ENCODE measurements at places on chromosomes 4 and X. TPM values are rescaled to one million over a fixed set of nuclear protein-coding genes. Genes with fewer than 3 reads are reported as not detected.

GRCh38 chrX:18133605-18134004 lies 87.1 kb downstream of the BEND2 start:
- H3K27me3 ChIP-seq: no peaks in the 10 kb centered on the region
- no peak overlapping the region for H3K27ac ChIP-seq
- H3K4me3 ChIP-seq: no peak overlapping the region
- no peaks in the 10 kb centered on the region for H3K36me3 ChIP-seq

DNA sequence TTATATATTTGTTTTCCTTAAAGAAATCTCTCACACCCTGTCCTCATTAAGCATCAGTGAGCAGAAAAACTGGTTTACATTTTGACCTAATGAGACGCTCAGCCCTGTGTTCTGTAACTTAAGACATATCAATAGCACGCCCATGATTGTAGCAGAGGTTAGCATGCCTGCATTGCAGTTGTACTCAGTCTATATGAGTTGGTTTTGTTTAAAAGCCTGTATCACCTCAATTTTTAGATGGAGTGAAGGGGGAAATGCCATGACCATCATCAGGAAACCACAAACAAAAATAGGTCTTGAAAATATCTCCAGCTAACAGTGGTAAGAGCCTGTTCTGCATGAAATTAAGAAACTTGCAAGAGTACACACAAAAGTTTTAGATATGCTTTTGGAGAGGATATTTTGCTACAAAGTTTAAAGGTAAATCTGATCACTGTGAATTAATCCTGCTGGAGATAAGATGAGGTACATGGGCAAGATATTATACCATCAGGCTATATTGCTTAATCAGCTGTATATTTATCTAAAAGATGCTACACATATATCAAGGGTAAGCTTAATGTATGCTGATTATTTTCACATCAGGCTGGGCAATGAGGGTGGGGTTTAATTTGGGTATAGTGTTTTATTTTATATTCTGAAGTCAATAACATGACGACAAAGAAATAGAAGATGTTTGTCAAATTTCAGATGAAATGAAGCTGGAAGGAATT lies 13.1 kb upstream of the COQ2 start:
- H3K36me3 ChIP-seq: peaks cover 37% of the 10 kb centered on the region
- no peaks in the 10 kb centered on the region for H3K4me1 ChIP-seq
- no peak for DNase-seq
- H3K27me3 ChIP-seq: no peaks in the 10 kb centered on the region
- H3K27ac ChIP-seq: no peak overlapping the region

DNA sequence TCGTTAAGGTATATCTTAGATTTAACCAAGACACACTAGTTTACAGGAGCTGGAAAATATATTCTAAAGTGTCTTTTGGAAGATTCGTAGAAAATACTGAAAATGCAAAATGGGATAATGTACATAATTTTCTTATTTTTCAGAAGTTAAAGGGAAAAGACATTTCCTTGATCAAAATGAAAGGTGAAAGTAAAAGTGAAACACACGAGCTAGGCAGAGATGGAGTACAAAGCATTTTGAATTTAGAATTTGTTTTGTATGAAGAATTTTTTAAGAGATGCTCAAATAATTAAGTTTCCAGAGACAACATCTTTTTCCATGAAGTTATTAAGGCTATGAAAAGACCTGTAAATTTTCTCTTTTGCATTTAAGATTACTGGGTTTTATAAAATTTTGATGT lies 2192.6 kb upstream of the AGA start:
- no peaks in the 10 kb centered on the region for H3K27me3 ChIP-seq
- no peaks in the 10 kb centered on the region for H3K36me3 ChIP-seq
- no peak for DNase-seq
- H3K4me3 ChIP-seq: no peak overlapping the region

DNA sequence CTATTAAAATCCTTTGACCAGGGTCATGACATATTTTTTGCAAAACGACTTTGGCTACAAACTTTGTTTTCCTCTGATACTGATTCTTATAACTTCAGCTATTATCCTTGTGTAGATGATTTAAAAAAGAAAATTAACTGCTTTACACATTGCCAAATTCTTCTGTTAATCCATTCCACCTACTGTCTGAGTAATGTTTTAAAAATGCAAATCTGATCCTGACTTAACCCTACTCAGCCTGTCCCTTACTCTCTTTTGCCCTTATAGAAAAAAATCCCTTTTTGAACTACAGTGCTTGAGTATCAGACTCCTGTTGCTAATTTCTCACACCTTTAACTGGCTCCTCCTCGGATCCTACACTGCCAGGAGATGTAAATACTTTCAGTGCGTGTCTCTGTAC lies 723.1 kb downstream of the ADGRL3 start:
- no peaks in the 10 kb centered on the region for H3K36me3 ChIP-seq
- H3K4me1 ChIP-seq: no peaks in the 10 kb centered on the region
- H3K27me3 ChIP-seq: no peaks in the 10 kb centered on the region
- H3K27ac ChIP-seq: no peak overlapping the region

- no peak overlapping the region for H3K4me3 ChIP-seq
- no peaks in the 10 kb centered on the region for H3K36me3 ChIP-seq
- no peaks in the 10 kb centered on the region for H3K4me1 ChIP-seq
- no peaks in the 10 kb centered on the region for H3K27me3 ChIP-seq
- no peak overlapping the region for H3K27ac ChIP-seq
- DNase-seq: peak; percentile 43
These were observed 33.7 kb upstream of the MSL3 start for GRCh38 chrX:11724122-11725017.

GRCh38 chrX:65723706-65724105 lies 56.3 kb downstream of the MSN start:
- H3K27me3 ChIP-seq: no peaks in the 10 kb centered on the region
- peaks cover 27% of the 10 kb centered on the region for H3K36me3 ChIP-seq
- DNase-seq: peak; percentile 79
- H3K4me1 ChIP-seq: peaks cover 68% of the 10 kb centered on the region
- H3K4me3 ChIP-seq: peak overlapping the region; percentile 44

GRCh38 chr4:151887031-151887815 lies 126.4 kb upstream of the GATB start:
- H3K36me3 ChIP-seq: no peaks in the 10 kb centered on the region
- H3K27me3 ChIP-seq: no peaks in the 10 kb centered on the region
- H3K27ac ChIP-seq: no peak overlapping the region
- DNase-seq: no peak

DNA sequence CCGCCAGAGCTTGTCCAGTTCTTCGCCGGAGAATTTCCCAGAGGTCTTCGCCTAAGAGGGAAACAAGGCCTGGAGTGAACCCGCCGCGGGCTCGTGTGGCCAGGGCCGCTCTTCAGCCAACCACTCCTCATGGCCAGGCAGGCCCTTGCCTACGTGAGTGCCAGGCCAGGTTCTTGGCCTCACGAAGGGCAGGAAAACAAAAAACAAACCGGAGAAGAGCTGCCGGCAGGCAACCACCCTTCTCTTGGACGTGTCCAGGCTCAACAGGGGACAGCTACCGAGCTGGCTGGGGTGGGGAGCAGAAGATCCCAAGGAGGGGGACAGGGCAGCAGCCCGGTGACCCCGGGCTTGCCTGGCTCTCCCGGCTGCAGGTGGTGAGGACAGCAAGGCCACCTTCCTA lies 13.3 kb downstream of the LRPAP1 start:
- H3K4me1 ChIP-seq: no peaks in the 10 kb centered on the region
- H3K27me3 ChIP-seq: no peaks in the 10 kb centered on the region
- peaks cover 87% of the 10 kb centered on the region for H3K36me3 ChIP-seq

GRCh38 chr4:8105306-8106100 lies 53.1 kb downstream of the ABLIM2 start:
- no peak overlapping the region for H3K27ac ChIP-seq
- no peak overlapping the region for H3K4me3 ChIP-seq
- no peak for DNase-seq

- no peak overlapping the region for H3K27ac ChIP-seq
- H3K36me3 ChIP-seq: no peaks in the 10 kb centered on the region
- peaks cover 4% of the 10 kb centered on the region for H3K4me1 ChIP-seq
- H3K4me3 ChIP-seq: no peak overlapping the region
- no peak for DNase-seq
These were observed 1.1 kb upstream of the HELT start for GRCh38 chr4:185016946-185017758.

DNA sequence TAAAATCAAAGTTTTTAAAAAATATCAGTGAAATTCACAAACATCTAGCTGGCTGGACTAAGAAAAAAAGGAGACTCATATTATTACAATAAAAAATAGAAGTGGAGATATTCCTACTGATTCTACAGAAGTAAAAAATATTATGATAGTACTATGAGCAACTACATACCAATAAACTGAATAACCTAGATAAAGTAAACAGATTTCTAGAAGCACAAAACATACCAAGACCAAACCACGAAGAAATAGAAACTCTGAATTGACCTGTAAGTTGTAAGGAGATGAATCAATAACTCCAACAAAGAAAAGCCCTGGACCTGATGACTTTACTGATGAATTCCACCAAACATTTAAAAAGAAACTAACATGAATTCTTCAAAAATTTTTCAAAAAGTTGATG lies 867.3 kb downstream of the PCDH18 start:
- H3K27me3 ChIP-seq: no peaks in the 10 kb centered on the region
- DNase-seq: no peak
- H3K27ac ChIP-seq: no peak overlapping the region
- H3K4me3 ChIP-seq: no peak overlapping the region
- H3K4me1 ChIP-seq: no peaks in the 10 kb centered on the region

- peak overlapping the region; percentile 68 for H3K27ac ChIP-seq
- no peak for DNase-seq
- H3K27me3 ChIP-seq: no peaks in the 10 kb centered on the region
- peaks cover 84% of the 10 kb centered on the region for H3K36me3 ChIP-seq
- peaks cover 51% of the 10 kb centered on the region for H3K4me1 ChIP-seq
These were observed 61.7 kb downstream of the HADH start for GRCh38 chr4:108051343-108051742.

DNA sequence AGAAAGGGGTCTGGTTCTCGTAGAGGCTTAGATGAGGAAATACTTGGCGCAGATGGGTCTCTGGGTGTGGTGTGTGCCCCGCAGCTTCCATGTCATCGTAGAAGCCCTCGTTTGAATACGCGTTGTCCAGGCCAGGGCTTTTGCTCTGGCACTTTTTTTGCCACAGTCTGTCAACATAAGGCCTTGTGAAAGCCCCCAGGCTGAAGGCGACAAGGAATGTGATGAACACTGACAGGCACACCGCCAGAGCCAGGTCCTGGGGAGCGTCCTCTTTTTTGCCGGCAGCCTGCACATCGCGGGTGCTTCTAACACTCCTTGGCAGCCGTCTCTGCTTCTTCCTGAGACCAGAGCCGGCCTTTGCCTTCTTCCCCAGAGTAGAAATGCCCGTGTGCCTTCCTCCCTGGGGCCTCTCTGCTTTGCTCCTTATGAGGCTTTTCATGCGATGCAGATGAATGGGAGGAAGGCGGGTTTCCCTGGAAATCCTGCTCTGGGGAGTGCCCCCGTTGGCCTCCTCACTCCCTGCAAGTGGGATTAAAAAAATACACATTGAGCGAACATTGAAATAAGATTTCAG lies 24.4 kb downstream of the LRRC66 start:
- no peak for DNase-seq
- H3K4me3 ChIP-seq: no peak overlapping the region
- no peaks in the 10 kb centered on the region for H3K4me1 ChIP-seq
- no peaks in the 10 kb centered on the region for H3K27me3 ChIP-seq
- H3K36me3 ChIP-seq: no peaks in the 10 kb centered on the region

GRCh38 chrX:9498236-9498635 lies 33.4 kb downstream of the TBL1X start:
- H3K36me3 ChIP-seq: peaks cover 14% of the 10 kb centered on the region
- no peak overlapping the region for H3K4me3 ChIP-seq
- no peaks in the 10 kb centered on the region for H3K27me3 ChIP-seq
- no peak overlapping the region for H3K27ac ChIP-seq

GRCh38 chr4:10521424-10521823 lies 64.2 kb upstream of the ZNF518B start:
- DNase-seq: no peak
- no peaks in the 10 kb centered on the region for H3K4me1 ChIP-seq
- no peaks in the 10 kb centered on the region for H3K27me3 ChIP-seq
- H3K36me3 ChIP-seq: no peaks in the 10 kb centered on the region

DNA sequence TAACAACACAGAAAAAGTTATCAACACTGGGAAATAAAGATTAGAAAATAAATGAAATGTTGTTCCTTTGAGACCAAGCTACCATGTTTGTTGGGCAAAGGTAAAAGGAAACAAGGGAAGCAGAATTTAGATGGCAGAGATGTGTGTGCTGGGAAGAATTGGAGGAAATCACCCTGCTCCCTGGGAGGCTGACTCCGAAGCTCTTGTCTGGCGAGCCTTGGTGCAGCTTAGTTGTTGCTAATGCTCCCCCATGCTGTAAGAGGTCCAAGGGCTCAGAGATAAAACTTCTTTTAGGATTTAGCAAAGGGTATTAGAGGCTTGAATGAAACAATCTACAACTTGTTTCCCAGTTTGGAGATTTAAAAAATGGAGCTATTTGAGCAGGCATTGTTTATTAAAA lies 123.8 kb upstream of the DDIT4L start:
- DNase-seq: no peak
- no peak overlapping the region for H3K27ac ChIP-seq
- no peaks in the 10 kb centered on the region for H3K27me3 ChIP-seq
- no peaks in the 10 kb centered on the region for H3K36me3 ChIP-seq

DNA sequence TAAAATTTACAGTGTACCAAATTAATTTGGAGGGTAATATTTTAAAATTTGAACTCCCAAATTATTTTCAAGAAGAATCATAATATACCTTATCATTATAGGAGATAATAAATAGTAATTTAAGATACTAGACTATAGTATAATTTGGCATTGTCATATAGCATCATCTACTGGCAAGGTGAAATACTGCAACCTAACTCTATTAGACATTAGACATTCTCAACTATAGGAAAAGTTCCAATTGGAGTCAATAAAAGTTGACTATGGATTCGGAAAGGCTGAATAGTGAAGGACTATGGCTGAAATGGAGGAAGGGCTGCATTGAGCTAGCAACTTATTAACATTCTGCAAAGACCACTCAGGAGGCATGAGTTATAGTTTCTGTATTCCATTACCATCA lies 113.0 kb downstream of the PRDM5 start:
- DNase-seq: no peak
- no peaks in the 10 kb centered on the region for H3K27me3 ChIP-seq
- H3K36me3 ChIP-seq: no peaks in the 10 kb centered on the region

- no peaks in the 10 kb centered on the region for H3K36me3 ChIP-seq
- H3K4me1 ChIP-seq: no peaks in the 10 kb centered on the region
- no peak for DNase-seq
- no peak overlapping the region for H3K27ac ChIP-seq
These were observed 199.0 kb upstream of the CXXC4 start for GRCh38 chr4:104693601-104694201.

DNA sequence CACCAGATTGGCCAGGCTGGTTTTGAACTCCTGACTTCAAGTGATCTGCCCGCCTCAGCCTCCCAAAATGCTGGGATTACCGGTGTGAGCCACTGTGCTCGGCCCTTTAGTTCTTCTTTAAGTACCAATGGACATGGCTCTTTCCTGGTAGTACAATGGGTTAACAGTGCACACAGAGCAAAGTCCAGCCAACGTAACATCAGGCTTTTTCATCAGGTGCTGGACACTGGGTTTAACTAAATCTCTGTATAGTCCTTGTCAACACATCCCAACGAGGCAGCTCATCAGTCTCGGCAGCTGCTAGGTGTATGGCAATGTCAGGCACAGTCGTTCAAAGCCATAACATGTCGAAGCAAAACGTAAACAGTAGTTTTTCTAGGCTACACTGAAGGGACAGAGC lies 93.8 kb downstream of the HDAC8 start:
- H3K36me3 ChIP-seq: peaks cover 8% of the 10 kb centered on the region
- H3K4me1 ChIP-seq: no peaks in the 10 kb centered on the region
- DNase-seq: no peak
- no peaks in the 10 kb centered on the region for H3K27me3 ChIP-seq
- no peak overlapping the region for H3K27ac ChIP-seq

The CETN2 gene
- polyA plus RNA-seq: 19.3 TPM

The KLKB1 gene
- not detected for polyA plus RNA-seq

The AGTR2 gene
- not detected for polyA plus RNA-seq

The AFP gene
- not detected for polyA plus RNA-seq

The NDST3 gene
- not detected for polyA plus RNA-seq

The RBM46 gene
- polyA plus RNA-seq: not detected

The CASP3 gene
- 11.8 TPM for polyA plus RNA-seq

The PRKG2 gene
- polyA plus RNA-seq: not detected

Measured in CD4-positive, CD25-positive, alpha-beta regulatory T cell (primary cell).